ENCODE measurements at places on chromosomes 2 and 18. TPM values are rescaled to one million over a fixed set of nuclear protein-coding genes. Genes with fewer than 3 reads are reported as not detected.

Gene ANKRD62
- not detected for total RNA-seq

Gene ECEL1
- not detected for total RNA-seq

Gene CYBRD1
- total RNA-seq = 22.3 TPM

Gene DOK6
- total RNA-seq = not detected

Gene CHRND
- total RNA-seq = not detected

Measured in hair follicular keratinocyte (primary cell).